Vagina (tissue), 2 donors: ENCODE measurements at places on chromosomes 16 and 17.
A peak's percentile ranks its signal among the peaks of the same experiment; 100 is the strongest.

DNA sequence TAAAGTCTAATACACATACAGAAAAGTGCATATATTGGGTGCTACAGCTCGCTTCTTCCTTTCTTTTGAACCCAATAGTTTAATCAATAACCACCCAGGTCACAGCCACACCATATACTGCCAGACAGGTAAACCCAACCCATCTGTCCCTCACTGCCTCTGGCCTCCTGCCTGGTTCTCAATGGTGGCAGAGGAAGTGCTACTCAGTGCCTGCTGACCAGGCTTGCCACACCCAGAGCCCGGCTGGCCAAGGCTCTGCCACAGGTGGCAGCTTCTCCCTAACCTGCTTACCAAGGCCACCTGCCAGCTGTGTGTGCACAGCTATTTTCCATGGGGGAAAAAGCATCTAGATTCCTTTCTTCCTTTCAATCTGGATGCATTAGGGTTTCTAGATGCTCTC lies 584 bp downstream of the PMP22 start:
- peak; percentile 87 for DNase-seq

DNA sequence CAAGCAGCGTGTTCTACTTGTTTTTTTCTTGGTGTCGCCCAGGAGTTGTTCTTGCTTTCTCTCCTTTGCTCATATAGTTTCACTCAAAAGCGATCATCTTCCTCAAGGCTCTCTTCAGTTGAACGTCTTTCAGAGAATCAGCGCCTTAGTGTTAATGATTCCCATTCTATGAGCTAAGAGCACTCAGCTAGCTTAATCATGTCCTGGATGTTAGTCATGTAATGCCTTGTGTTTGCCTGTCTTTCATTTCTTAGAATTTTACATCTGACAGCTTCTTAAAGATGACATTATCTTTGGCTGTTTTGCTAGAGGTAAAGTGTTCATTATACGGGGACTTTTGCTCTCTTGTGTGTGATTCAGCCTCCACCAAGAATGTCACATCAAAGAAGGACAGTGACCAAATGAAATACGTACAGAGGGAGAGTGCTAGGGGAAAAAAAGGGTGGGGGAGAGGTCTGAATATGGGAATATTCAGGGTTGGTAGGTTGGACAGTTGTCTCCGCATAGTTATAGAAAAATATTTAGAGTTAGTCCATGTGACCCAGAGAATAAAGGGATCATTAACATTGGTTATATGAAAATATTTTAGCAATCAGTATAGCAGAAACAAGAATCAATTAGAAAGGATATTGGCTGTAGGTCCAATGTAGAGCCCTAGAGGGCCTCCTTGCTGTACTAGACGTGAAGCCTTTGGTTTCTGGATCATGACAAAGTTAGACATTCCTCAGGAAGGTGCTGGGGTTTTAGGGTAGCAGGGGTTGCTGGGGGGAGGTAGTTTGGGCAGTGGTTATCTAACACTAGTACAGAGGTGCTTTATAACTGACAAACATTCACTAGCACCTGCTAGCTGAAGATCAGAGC lies 31.9 kb upstream of the ANKFN1 start:
- DNase-seq: no peak

DNA sequence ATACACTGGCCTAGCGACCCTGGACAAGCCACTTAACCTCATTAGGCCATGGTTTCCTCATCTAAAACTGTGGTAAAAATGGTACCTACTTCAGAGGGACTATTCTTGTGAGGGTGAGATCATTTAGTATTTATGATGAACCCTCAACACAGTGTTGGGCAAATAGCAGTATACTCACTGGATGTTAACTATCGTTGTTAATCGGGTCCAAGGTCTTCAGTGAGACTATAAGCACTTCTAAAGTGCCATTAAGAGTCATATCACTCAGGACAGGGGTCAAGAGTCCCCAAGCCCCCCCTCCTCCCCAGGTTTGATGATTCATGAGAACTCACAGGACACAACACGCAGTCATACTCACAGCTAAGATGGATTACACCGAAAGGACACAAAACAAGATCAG lies 11.0 kb downstream of the TK2 start:
- no peak for DNase-seq

GRCh38 chr16:52921104-52921503 lies 131.6 kb downstream of the CHD9NB start:
- DNase-seq: no peak

DNA sequence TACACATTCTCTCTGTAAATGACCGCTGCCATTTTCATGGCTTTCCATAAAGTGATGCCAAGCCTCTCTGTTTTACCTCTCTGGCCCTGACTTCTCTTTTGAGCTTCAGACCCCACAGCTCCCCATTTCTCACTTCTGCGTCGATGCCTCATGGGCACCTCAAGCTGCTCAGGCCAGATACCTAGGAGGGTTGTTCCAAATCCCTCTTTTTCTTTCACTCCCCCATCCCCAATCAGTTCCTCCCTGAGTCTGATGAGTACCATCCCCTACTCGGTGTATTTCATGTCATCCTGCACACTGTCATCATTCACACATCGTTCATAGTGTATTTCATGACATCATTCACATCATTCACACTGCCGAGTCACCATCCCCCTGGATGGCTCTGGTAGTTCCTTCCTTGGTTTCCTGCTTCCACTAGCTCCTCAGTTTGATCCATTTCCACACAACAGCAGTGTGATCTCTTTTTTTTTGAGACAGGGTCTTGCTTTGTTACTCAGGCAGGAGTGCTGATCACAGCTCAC lies 43.1 kb downstream of the NTN1 start:
- no peak for DNase-seq

DNA sequence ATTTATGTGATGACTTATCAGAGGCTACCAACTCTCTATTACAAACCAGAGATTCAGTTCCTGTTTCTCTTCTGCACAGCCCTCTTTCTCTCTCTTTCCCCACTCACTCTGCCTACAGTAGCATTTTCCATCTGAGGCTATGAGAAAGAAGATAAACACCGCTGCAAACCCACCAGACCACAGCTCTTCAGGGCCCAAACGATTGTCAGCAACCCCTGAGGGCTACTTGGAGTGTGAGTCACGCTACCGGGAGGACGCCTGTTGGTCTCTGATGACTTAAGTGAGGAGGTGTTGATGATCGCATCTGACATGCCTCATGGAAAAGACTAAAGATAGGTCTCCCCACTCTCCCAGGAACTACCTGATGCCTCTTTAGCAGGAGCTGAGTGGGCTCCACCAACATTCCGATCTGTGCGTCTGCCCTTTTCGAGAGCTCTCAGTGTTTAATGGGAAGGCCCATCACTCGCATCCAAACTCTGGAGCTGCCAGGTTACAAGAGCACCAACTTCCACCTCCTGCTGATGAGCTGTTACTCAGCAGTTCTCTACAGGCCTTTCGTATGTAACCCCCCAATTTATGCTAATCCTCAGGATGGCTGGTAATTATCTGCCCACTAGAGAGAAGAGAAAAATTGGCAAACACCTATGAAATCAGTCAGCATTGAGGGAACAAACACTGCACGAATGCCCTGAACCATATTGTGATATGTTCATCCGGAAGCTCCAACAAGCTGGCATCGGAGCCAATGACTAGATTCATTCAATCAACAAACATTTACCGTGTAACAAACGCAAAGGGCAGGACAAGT lies 9.2 kb downstream of the GRIN2A start:
- DNase-seq: no peak

DNA sequence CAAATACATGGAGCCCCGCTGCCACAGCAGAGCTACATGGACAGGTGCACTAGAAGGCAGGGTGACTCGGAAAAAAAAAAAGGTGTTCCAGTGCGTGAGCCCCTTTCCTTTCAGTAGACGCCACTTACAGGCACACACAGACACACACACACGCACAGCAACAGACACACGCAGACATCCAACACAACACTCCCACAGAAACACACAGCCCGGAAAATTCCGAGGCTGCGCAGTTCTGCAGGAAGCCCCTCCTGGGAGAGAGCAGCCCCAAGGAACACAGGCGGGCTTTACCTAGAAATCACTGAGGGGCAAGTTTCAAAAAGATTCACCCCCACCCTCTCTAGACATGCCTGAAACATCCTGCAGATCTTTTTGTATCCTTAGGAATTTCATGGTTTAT lies 136.0 kb upstream of the WSB1 start:
- no peak for DNase-seq

DNA sequence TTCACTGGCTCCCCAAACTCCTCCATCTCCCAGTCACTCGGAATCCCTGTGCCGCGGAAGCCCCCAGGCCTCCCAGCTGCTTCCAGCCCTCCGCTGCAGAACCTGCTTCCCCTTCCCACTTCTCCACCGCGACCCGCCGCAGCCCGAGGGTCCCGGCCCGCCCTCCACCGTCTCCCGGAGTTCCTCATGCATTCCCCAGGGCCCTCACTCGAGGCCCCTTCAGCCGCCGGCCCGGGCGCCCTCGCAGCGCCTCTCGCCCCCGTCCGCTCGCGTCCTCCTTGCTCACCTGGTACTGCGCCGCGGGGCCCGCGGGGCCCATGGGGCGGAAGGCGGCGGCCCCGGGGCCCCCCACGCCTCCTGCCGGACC lies 329 bp downstream of the SMARCD2 start:
- no peak for DNase-seq

DNA sequence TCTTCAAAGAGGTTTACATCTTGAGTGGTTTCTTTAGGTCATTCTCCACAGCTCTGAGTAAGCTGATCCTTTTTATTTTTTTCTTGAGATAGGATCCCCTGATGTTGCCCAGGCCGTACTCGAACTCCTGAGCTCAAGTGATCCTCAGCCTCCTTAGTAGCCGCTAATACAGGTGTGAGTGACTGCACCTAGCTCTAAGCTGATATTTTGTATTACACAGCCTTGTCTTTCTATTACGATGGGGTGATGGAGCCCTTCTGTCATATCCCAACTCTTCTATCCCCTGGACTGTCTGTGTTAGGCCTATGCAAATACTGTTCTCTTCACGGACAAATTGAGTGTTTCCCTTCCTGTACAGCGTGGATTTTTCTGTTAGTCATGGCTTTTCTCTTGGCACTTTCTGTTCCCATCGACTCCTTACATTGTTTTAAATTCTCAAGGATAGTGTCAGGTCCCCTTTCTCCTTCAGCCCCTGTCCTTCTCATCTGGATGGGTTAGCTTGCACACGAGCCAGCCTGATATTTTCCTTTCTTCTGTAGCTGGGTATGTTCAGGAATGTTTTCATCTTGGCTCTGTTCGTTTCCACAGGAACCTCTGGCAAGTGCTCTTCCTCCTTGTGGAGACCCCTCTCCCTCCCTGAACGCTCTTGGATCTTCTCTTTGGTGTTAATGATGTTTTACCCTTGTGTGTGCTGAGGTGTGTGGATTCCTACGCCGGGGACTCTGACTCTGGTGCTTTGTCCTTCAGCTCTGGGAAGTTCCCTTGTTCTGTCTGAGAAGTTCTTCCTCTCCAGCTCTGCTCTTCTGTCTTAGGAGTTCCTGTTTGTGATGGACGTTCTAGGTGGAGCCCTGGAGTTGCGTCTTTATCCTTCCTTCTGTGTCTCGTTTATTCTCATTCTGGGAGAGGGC lies 2.3 kb downstream of the BANP start:
- DNase-seq: no peak

DNA sequence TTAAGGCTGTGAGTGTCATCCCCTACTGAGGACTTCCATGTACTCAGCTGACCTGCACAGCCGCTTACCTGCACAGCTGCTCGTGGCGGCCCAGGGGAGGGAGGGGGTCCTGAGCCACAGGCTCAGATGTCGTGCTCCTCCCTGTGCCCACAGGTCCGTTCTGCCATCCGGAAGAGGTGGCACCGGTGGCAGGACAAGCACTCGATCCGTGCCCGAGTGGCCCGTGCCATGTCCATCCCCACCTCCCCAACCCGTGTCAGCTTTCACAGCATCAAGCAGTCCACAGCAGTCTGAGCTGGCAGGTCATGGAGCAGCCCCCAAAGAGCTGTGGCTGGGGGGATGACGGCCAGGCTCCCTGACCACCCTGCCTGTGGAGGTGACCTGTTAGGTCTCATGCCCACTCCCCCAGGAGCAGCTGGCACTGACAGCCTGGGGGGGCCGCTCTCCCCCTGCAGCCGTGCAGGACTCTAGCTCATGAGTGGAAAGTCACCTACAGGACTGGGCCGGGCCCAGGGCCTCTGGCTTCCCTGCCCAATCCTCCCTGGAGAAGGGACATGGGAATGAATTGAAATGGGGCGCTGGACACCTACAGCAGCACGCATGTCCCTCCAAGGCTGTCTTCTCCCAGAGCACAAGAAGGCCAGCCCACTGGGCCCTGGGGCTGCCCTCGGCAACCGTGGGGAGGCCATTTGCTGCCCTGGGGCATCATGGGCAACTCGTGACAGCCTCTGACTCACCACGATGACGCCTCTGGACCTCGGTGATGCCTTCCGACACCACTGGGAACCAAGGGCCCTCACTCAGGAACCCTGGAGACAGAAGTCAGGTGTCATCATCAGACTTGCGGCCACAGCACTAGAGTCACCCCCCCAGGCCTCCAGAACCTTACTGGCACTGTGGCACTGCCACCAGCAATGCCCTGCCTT lies 9.9 kb upstream of the SPPL2C start:
- no peak for DNase-seq

DNA sequence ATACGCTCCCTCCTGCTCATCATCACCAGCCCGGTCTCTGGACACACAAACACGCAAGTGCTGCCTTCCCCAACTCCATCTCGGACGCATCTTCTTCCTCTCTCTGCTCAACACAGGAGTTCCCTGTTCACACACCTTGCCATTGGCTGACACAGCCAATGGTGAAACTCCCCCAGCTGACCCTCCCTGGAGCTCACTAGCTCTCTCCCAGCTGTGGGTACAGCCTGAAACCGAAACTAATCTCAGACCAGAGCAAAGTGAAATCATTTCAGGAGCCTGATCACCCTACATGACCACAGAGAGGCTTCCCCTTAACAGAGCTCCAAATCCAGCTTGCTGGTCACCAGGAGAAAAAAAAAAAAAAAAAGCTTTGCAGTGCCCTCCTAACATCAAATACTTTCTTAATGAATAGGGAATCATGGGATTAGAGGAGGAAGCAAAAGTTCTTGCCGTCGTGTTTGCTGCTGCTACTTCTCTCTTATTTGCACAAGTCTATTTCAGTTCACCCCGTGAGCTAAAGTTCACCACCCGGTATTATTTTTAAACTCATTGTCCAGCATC lies 8.3 kb downstream of the CUEDC1 start:
- DNase-seq: no peak

- DNase-seq: no peak
Observed at GRCh38 chr17:29212681-29213121, 32.5 kb upstream of the MYO18A start.

DNA sequence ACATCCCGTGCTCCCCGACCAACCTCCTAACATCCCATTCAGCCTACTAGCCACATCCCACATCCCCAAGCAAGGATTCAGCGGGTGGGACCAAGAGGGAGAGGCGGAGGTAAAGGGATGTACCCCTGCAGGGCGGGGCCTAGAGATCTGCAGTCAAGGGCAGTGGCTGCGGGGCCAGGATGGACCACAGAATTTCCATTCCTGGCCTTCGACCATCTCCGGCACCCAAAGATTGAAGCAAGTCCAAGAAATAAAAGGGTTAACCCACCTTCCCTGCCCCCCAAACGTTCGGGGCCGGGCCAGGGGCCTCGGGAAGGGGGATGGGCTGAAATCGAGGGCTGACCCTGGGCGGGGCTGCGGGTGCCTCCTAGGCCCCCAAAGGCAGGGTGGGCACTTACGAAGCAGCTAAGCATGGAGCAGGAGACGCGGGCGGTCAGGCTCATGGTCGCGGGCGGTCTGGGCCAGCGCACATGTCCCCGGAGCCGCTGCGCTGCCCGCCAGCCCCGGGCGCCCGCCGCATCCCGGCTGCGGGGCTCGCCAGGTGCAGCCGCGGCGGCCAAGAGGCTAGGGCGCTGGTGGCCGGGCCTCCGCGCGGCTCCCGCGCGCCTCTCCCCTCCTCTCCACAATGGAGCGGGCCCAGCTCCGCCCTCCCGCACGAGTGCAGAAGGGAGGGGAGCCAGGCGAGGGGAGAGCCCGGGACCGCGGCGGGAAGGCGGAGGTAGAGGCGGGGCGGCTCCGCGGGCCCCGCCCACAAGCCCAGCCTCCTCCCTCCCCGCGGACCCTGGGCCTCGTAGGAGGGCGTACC lies at the start of gene MTMR4:
TSS of gene MTMR4 (minus strand) at position 674 of the 805 bp plus-strand sequence. CDS start at position 443, 231 bp downstream.
- DNase-seq: peak; percentile 87
